Islet precursor cell (in vitro differentiated cells): ENCODE measurements at places on chromosomes 7 and 10.

DNA sequence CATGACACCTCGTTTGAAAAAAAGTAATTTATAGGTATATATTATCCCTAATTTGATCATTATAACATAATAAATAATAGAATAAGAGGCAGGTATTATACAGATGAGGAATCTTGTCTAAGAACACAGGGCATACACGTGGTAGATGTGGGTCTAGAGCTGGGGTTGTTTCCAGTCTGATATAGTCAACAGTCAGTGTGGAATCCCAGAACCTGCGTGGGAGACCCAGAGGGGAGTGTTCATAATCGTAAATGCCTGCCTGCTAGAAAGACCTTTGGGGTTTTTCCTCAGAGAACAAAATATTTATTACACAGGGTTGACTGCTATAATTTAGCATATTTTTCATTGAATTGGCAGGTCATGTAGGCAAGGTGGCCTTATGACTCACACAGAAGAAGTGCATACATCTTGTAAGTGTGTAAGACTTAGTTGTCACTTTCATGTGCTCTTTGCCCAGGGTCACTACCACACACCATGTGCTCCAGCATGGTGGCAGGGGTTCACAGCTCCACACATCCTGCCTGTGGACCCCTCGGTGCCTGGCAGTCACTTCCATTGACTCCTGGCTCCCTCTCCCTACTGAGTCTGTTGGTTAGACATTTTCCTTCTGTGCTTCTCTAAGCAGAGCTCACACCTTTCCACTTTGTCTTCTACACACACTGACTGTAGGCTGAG is 94.9 kb upstream of the IKZF1 start:
- no peak for DNase-seq

DNA sequence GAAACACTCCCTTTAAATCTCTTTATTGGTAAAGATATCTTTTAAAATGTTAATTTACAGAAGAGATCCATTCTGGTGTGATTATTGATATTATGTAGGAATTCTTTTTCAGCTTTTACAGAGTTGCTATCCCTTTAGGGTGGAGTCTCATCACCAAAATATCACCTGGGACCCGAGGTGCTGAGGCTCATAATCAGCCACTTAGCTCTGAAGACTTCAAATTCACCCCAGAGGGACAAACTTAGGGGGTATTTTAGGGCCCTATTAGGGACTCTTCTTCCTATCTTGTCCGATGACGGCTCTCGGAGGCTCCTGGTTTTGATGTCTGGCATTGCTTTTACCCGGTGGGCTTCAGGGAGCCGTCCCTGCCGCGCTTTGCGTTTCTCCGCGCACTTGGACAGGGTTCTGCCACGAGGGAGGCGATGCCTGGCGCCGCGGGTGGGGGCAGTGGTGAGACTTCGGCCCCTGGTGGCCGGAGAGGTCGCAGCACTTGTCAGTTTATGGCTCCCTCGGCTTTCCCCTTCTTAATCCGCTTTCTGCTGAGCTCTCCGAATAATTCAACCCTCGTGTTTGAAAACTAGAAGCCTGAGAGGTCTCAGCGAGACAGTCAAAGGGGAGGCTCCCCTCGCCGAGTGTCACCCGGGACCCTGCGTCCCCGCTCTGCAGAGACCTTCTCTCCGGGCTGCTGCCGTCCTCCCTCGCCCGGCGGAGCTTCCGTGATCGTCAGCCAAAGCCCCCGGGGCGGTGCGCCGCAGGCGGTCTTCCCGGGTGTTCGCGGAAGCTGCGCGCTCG is 27.8 kb downstream of the RBM20 start:
- peak; percentile 91 for DNase-seq

DNA sequence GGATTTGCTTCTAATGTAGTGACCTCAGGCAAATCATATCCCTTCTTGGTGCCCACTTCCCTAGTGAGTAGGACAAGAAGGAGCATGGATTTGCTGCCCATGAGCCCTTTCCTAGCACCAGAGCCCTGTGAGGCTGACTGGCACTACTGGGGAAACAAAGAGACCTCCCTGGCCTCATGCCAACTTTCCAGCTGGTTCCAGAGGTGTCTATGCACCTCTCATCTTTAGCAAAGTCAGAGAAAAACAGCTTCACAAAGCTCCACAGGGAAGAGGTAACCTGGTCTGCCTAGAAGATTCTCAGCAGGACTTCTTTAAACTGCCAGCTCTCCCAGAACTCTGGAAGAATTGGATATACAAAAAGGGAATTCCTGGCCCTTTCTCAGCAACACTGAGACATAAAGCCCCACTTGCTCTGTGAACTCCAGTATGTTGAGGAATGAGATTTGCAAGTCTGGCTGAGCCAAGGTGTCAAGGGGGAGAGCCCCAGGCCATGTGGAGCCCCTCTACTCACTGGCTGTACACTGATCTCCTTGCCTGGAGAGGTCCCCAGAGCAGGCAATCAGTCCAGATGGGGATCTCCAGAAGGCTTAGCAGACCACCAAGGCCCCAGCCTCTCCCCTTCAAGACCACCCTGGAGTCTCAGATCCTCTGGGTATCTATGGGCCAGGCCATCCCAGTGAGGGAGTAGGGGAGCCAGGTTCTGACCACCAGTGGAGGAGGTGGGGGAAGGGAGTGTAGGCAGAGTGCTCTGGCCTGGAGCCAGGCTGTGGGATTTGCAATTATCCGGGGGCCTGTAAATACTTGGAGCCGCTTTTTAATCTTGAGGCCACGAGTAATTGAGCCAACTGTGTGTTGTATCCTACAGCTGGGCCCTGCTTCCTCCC is 24.4 kb upstream of the RBM20 start:
- peak; percentile 60 for DNase-seq

DNA sequence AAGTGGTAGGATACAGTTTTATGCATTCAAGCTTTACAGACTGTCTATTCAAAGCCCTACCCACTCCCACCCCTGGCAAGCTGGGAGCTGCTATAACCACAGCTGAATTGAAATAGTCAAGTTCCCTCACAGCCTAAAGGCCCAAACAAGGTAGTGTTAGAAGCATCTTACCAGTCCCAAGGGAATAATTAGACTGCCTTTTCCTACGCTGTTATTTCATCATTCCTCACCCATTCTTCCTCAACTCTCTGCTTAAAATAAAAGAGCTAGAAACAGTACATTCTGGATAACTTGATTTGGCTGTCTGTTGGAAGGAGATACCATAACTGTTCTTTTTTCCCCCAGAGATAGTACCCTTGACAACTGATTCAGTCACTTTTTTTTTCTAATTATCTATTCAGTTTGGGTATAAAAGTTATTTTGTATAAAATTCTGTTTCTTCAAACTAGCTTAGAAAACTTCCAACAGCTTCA is 54.0 kb downstream of the RAPGEF5 start:
- DNase-seq, result no peak

DNA sequence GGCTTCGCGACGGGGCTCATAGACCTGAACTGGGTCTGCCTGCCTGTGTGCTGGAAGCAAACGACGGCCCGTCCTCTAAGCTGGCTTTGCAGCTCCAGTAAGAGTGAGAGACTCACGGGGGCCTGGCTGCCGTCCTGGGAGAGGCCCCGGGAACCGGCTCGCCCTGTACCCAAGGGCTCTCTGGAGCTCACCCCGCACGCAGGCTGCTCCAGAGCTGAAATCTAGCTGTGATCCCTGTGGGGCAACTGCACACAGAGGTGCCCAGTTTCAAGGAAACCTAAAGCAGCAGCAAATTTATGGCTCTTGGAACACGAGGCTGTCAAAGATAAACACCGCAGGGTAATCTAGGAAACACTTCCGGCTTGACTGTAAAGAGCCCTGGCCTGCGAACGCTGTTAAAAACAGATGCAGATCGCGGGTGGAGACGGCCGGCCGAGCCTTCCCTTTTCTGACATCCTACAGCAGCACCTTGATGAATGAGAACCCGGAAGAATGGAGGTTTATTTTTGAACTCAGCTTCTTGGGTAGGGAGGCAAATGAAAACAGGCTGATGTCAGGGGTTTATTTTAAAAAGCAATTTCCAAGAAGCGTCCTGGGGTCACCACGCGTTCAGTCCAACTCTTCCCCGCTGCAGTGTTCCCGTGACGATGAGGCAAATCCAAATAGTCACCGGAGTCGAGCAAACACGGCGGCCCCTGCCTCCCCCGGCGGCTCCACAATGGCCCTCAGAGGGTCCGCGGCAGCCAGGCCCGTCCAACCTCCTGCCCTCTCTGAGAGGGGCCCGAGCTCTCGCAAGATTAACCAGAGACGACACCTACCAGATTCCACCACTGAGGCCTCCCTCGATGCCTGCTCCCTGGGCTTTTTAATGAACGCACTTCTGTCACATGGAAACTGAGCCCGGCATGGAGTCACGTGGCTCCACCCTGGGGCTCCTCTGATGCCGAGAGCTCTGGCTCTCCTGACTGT is 29.6 kb downstream of the AMZ1 start:
- DNase-seq, result no peak

- DNase-seq, result no peak
These were observed 279.9 kb upstream of the MKLN1 start for GRCh38 chr7:131047651-131048304.

- peak; percentile 89 for DNase-seq
These were observed 2.8 kb downstream of the CALHM3 start for GRCh38 chr10:103476046-103476768.

GRCh38 chr10:71750124-71750841 is 23.0 kb downstream of the VSIR start:
- no peak for DNase-seq

- DNase-seq, result peak; percentile 57
These were observed 13.6 kb upstream of the BPGM start for GRCh38 chr7:134632937-134633540.

DNA sequence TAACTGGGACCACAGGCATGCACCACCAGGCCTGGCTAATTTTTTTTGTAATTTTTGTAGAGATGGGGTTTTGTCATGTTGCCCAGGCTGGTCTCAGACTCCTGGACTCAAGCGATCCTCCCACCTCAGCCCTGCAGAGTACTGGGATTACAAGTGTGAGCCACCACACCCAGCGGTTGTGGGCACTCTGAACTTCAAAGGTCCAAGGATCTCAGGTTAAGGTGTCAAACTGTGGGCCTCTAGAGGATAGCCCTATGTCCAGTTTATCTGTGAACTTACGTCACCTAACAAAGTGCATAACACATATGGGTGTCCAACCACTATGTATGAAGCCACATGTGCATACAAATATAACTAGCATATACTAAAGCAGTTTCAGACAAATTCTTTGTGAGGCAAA is 3.2 kb upstream of the IL2RA start:
- peak; percentile 18 for DNase-seq

DNA sequence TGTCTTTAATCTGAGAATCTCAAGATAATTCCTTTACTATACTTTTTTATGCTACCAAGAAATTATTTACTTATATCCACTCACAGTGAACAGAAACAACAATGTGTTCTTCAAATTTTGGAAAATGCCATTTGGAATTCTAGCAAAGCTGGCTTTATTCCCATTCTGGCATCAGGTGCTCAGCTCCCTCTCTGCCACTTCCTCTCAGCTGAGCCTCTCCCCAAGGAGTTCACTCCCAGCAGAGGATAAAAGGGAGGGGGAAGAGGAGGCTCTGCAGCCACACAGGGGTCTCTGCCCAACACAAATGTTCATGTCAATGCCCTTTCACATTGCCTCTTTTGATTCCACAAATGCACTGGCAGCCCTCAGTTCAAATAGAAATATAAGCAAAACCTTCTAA is 116.9 kb downstream of the CPEB3 start:
- no peak for DNase-seq

DNA sequence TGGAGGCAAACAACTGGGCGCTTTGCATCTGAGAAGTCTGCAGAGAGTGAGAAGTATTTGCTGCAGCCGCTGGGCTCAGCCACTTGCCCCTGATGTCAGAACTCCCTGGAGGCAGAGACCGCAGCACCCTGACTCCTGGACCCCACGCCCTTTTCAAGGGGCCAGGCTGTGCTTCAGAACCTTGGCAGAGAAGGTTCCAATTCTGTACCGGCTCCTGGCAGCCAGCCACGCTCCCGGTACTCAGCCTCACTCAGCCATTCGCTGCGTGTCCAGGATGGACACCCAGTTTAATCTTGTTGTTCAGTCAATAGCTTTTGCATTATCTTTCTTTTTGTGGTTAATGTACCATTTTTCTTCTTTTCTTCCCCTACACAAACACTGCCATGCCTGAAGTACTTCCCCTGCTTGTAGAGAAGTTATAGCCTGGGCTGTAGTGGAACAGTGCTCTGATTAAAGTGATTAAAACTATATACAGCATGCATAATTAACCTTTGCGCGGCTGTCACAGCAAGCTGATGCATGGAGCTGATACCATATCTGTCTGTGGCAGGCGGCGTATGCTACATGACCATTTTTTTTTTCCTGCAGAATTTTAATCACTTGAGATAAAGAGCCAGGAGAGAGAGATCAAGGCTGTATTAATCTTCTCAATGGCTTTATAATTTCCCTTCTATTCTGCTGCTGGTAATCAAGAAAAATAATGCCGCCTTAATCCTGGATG is 578.5 kb downstream of the SDK1 start:
- DNase-seq, result no peak

GRCh38 chr10:65142641-65143435 is 1621.6 kb downstream of the REEP3 start:
- DNase-seq, result no peak

GRCh38 chr7:17946591-17946990 is 6.3 kb upstream of the SNX13 start:
- no peak for DNase-seq

GRCh38 chr10:106836933-106837663 is 327.4 kb downstream of the SORCS1 start:
- DNase-seq, result no peak

GRCh38 chr7:5704534-5704922 is 76.9 kb downstream of the RNF216 start:
- peak; percentile 83 for DNase-seq
